ENCODE measurements at places on chromosomes 5 and 9.

DNA sequence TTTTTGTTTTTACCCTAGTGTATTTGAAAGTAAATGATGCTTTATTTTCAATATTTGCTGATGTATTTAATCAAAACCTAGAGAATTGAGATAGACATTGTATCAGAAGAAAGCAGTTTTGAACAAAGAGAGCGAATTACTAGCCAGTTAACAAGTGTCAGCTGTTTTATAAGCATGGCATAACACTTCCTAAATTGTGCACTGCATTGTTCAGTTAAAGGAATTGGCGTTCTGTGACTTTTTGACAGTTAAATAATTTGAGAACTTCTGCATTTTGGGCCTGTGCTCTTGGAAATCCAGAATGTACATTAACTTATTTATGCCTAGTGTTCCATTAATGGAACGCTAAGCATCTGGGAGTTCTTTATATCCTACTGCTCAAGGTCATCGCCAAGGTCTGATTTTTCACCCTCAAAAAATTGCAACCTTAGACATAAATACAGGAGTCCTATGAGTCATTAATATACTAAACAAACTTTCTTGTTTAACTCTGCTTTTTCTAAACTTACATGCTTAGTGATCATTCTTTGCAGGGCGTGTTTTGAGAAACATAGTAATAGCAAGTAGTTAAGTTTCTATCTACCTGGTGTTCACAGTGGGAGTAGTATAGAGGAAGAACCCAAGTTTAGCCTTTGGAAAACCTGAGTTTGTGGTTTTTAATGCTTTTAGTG is 31.1 kb downstream of the RASA1 start:
- DNase-seq, result no peak

DNA sequence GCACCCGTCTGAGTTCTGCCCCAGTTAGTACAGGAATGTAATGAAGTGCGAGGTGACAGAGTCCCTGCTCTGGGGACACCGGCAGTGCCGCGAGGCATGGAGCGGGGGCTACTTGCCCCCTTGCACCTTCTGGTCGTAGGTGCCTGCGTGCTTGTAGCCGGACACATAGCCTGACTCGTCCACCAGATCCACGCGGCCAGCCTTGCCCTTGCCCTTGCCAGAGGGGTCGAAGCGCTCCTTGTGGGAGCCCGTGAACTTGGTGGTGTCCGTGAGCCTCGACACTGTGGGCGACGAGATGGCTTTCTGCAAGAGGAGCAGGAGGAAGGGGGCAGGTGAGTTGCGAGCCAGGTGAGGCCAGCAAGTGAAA is 28.2 kb downstream of the TPPP start:
- DNase-seq, result no peak

- DNase-seq, result peak; percentile 63
Observed at GRCh38 chr5:32326216-32326772, 13.6 kb upstream of the MTMR12 start.

DNA sequence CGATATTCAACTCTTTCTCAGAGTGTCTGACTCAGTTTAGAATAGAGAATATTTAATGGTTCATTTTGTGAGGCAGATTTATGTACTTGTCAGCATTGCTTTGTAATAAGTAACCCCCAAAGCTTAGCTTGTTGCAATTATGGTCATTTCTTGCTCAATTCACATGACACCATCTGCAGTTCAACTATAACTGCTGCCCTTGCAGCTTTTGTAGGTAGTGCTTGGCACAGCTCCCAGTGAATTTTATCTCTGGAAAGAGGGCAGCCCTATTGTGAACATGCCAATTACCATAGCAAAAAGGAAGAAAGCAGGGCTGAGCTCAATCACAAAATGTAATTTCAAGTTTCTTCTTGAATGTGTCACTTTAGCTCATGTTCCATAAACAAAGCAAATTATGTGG is 1587.7 kb upstream of the ACO1 start:
- no peak for DNase-seq

DNA sequence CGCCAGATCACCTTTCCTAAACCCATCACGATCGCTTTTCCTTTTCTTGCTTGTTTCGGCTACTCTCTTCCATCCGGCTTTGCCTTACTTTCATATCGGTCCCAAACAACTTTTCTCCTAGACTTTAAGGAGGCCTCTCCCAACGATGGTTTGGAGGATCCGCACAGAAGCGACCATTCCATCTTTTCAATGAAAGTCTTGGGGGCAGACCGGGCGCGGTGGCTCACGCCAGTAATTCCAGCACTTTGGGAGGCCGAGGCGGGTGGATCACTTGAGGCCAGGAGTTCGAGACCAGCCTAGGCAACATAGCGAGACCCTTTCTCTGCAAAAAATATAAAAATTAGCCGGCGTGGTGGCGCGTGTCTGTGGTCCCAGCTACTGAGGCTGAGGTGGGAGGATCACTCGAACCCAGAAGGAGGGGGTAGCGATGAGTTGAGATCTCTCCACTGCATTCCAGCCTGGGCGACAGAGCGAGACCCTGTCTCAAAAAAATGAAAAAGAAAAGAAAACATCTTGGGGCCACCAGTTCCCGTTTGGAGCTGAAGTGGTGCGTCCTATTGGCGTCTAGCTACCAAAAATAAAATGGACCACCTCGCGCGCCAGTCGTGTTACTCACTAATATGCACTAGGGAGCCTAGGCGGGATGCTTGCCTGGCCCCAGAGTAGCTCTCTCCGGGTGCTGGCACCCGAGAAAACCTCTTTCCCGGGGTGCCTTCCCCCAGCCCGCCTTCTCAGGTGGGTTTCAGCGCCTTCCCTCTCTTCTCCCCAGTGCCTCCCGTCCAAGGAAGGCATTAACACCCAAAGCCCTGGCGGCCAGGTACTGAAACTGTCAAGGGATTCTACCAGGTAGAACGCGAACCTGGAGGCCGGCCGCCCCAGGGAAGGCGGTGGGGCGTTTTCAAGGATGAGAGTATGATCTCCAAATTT is 800 bp upstream of the AP3B1 start:
- DNase-seq, result peak; percentile 62

GRCh38 chr5:110544603-110545002 is 181.9 kb downstream of the TMEM232 start:
- peak; percentile 57 for DNase-seq

DNA sequence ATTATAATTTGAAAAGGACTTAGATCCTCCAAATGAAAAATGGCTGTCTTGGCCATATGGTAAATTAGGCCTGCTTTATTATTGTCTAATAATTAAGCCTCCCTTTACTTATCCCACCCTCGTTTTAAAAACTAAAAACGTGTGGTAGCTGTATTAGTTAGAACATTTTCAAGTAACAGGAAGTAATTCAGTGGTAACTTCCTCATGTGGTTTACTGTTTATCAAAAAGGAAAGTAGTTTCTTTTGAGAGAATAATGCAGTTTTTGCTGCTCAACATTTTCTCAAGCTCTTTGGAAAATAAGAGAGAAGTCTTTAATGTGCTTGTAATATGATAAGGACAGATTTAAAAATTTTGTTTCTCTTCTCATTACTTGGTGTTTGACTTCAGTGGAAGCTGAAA is 26.0 kb downstream of the ZCCHC7 start:
- DNase-seq, result no peak

DNA sequence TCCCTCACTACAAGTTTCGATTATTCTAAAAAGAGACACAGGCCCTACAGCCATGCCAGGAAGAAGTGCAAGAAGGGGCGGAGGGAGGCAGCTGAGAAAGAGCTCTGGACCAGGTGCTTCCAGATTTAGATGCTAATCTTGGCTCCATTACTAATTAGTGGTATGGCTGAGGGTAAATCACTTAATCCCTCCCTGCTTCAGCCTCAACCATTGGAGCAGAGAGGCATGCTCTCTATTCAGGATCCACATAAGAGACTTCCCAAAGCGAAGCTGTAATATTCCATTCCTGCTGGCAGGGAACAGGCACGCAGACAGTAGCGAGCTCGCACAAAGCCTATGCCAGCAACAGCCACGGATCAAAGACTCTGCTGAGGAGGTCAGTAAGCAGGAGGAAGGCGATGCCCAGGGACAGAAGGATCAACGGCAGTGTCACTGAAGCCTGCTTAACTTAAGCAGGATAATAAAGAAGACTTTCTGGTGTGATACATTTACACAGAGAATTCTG is 24.2 kb downstream of the LIFR start:
- no peak for DNase-seq

- DNase-seq, result peak; percentile 71
Observed at GRCh38 chr9:124721109-124721906, 49.8 kb downstream of the NR6A1 start.

- no peak for DNase-seq
Observed at GRCh38 chr5:90337449-90338052, 72.0 kb downstream of the CETN3 start.

DNA sequence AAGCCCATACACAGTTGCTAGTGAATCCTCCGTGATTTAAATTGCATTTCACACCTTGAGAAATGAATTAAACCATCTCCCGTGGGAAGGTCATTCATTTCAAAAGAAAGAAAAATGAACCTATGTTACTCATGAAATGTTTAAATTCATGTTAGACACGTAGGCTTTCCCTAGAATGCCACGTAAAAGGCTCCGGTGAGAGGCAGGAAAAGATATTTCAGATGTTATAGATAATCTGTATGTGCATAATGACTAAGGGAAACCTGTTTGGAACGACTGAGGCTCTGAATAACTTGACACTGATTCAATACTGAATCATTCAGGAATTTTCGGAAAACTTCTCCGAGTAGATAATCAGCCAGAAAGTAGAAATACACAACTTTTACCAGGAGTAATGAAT is 134.3 kb upstream of the ICE1 start:
- peak; percentile 62 for DNase-seq

- DNase-seq, result no peak
Observed at GRCh38 chr5:143533978-143534760, 130.7 kb upstream of the NR3C1 start.

- peak; percentile 74 for DNase-seq
Observed at GRCh38 chr5:79025054-79025472, 40.0 kb upstream of the ARSB start.

- no peak for DNase-seq
Observed at GRCh38 chr5:151578326-151579025, 12.7 kb downstream of the FAT2 start.

GRCh38 chr5:129691220-129691619 is 56.7 kb upstream of the MINAR2 start:
- DNase-seq, result no peak

- no peak for DNase-seq
Observed at GRCh38 chr9:38350529-38350928, 42.0 kb upstream of the ALDH1B1 start.

DNA sequence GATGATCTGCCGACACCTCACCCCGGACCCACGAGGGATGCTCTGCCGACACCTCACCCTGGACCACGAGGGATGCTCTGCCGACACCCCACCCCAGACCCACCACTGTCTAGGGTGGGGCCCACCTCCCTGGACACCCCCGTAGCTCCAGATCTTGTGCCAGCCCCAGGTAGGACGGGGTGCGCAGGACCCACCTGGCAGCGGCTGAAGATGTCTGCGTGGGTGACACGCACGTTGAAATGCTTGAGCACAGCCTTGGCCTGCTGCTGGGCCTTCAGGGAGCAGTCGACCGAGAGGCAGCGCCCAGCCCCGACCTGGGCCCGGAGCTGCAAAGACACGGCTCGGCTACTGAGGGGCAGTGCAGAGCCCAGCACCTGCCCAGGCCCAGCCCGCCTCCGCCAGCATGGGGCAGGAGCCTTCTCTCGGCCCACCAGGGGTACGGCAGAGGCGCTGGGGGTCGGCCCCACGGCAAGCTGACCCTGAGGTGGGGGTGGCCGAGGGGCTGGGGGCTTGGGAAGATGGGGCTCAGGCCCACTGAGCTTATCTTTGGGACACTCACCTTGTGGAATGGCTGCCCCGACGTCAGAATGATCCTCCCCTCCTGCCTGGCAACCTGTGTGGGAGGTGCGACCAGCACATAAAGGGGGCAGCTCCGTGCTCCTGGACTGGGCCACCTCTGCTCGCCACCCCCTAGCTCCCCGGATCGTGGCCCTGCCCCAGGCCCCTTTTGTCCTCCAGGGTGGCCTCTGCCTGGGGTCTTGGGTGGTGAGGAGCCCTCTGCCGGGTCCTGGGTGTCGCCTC is 21.7 kb upstream of the NRARP start:
- no peak for DNase-seq

- DNase-seq, result no peak
Observed at GRCh38 chr5:159185773-159186172, 23.6 kb downstream of the RNF145 start.

GRCh38 chr5:124438903-124439281 is 307.5 kb downstream of the ZNF608 start:
- DNase-seq, result no peak

- DNase-seq, result no peak
Observed at GRCh38 chr5:169609716-169610115, 26.1 kb downstream of the SPDL1 start.

DNA sequence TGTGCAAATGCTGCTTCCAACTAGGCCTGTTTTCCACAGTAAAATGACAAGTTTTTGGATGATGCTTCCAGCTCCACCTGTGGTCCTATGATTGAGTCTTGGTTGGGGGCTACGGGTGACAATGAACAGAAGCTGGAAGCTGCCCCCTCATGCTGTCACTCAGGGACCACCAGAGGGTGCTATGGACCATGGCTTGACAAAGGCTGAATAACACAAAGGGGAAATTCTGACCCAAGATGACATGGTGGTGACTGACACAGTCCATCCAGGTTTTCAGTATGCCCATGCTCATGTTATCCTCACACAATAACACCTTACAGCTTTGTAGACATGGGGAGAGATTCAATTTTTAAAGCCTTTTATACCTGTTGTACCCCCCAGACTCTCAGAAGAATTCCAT is 23.9 kb upstream of the SAP30L start:
- peak; percentile 30 for DNase-seq

DNA sequence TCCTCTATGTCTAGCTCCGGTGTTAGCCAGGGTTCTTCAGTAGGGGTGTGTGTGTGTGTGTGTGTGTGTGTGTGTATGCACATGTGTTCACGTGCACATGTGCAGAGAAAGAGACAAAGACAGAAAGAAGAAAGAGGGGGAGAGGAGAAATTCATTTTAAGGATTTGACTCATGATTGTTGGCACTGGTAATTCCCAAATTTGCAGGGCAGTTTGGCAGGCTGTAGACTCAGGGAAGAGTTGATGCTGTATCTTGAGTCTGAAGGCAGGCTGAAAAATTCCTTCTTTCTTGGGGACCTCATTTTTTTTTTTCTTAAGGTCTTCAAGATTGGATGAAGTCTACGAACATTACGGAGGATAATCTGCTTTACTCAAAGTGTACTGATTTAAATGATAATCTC is 335.7 kb downstream of the NSG2 start:
- DNase-seq, result no peak

DNA sequence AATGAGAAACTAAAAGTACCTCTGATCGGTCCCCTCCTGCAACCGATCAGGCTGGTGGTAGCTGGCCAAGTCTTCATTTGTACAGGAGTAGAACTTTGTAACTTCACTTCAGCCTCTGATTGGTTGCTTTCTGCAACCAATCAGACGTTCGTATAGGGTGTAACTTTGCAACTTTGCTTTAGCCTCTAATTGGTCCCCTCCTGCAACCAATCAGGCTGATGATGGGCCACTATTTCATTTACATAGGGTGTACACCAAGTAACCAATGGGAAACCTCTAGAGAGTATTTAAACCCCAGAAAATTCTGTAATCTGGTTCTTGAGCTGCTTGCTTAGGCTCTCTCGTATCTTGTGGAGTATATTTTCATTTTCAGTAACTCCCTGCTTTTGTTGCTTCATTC is 445.5 kb downstream of the MED10 start:
- DNase-seq, result no peak

Measured in GM23248 (cell line).